Activated B cell treated with CpG ODN at 0.5 μM for 24 hours (primary cell): ENCODE measurements at places on chromosomes 13 and 19. TPM values are rescaled to one million over a fixed set of nuclear protein-coding genes. Genes with fewer than 3 reads are reported as not detected.

- peak; percentile 20 for DNase-seq
These were observed at the start of gene TNFSF11 for GRCh38 chr13:42574011-42574410. TSS of gene TNFSF11 (plus strand) at chr13:42574152. CDS start at chr13:42574304, 152 bp downstream.

DNA sequence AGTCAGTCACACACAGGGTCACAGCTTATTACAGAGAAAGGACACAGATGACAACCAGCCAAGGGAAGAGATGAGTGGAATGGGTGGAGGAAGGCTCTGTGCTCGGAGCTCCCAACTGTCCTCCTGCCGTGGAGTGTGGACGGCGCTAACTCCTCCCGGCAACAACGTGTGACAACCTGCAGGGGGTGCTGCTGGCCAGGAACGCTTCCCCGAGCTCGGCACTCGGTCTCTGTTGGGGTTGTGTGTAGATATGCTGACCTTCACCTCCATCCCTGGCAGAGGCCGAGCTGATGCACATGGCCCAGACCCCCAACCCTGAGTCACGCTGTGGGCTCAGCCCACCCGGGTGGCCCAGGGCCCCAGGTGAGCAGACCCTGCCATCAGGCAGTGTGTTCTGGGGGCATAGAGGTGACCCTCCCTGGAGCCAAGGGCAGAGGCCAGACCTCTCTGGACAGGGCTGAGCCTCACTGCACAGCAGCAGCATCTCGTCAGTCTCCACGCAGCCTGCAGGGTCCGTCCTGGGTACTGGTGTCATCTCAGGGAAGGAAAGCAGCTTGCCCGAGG lies 14.1 kb downstream of the ZNF444 start:
- no peak for DNase-seq

DNA sequence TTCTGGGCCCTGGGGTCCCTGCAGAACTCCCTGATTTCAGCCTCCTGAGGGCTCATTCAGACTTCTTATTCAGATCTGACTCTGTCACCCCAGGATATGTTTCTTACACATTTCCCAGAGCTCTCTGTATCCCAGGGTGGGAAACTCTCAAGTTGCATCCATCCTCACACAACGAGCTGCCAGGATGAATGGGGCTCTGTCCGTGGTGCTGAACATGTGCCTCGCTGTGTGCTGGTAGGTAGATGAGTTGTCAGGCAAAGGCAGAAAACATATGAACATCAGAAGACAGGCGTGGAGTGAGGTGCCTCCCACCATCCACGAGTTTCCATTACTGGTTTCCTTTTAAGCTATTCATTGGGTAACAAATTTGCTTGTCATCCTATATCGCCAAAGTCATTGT lies 11.4 kb upstream of the IGFL1 start:
- no peak for DNase-seq

DNA sequence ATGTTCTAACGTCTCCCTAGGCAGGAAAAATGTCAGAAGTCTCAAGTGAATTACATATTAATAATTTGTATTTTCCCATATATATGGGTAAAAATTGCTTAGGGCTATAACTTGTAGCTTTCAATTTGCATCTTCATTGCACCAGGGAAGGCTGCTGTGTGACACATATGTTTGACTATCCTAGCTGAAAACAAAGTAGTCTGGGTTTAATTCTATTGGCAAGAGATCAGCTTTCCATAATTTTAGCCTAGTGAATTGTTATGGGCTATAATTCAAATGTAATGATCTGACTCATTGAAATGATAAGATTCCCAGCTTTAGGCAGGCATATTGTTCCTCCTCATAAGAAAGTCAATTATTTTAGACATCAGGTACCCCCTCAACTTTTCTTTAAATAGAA lies 553.1 kb downstream of the DCT start:
- DNase-seq = no peak

GRCh38 chr13:20512042-20512683 lies 13.5 kb downstream of the CRYL1 start:
- DNase-seq = no peak

GRCh38 chr13:56349866-56350265 lies 790.9 kb upstream of the PRR20A start:
- no peak for DNase-seq

- no peak for DNase-seq
These were observed 346.6 kb downstream of the IRS2 start for GRCh38 chr13:109439813-109440212.

The ZNF558 gene
- total RNA-seq = 23.2 and 25.4 TPM in 2 replicates

GRCh38 chr13:32577032-32577431 lies 9.2 kb upstream of the PDS5B start:
- no peak for DNase-seq

GRCh38 chr19:13173139-13173737 lies 23.0 kb downstream of the IER2 start:
- no peak for DNase-seq

The SPACA6 gene
- total RNA-seq = 3.2 and 3.3 TPM in 2 replicates
